ENCODE measurements at places on chromosomes 5 and 9.

GRCh38 chr5:167180906-167181305 is 1110.5 kb upstream of the WWC1 start:
- no peaks in the 10 kb centered on the region for H3K36me3 ChIP-seq
- no peaks in the 10 kb centered on the region for H3K4me1 ChIP-seq
- DNase-seq: no peak

DNA sequence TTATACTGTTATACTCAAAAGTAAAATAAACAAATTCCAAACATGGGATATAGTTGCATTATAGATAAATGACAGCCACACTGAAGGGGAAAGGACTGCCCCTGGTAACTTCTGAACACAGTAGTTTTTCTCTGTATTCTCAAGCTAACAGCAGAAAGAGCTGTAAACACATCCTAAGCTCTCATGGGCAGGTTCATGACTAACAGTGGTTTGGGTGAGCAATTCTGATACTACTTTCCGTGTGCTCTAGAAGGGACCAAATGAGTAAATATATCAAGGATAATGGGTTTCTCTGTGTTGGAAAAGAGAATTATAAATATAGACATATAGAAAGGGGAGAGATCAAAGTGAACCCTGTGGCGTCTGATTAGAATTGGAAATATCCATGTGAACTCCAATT is 2.2 kb upstream of the LCN6 start:
- no peak for DNase-seq
- peaks cover 5% of the 10 kb centered on the region for H3K27me3 ChIP-seq
- no peak overlapping the region for H3K4me3 ChIP-seq
- peaks cover 5% of the 10 kb centered on the region for H3K4me1 ChIP-seq
- H3K36me3 ChIP-seq: peaks cover 5% of the 10 kb centered on the region

- H3K4me3 ChIP-seq: no peak overlapping the region
- no peak overlapping the region for H3K27ac ChIP-seq
- no peaks in the 10 kb centered on the region for H3K4me1 ChIP-seq
- no peaks in the 10 kb centered on the region for H3K36me3 ChIP-seq
These were observed 181.3 kb downstream of the SNCAIP start for GRCh38 chr5:122493091-122494021.

GRCh38 chr5:31993165-31993961 is 180.8 kb downstream of the GOLPH3 start:
- H3K36me3 ChIP-seq: no peaks in the 10 kb centered on the region
- no peak for DNase-seq
- no peak overlapping the region for H3K27ac ChIP-seq
- H3K4me3 ChIP-seq: no peak overlapping the region

DNA sequence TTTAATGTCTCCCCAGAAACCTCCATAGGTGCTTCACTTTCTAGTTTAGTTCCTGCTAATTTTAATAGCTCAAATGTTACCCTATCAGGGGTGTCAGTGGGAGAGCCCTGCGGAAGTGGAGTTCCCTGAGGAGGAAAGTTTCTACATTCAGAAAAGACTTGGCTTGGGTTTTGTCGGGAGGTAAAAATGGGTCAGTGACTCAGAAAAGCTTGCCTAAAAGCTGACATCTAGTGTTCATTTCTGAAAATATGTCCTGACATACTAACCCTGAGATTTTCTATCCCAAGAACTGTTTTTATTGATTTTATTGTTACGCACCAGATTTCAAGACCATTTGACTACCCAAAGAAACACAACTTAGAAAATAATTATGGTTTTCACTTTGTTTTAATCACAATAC is 40.9 kb upstream of the GLDC start:
- DNase-seq: no peak
- H3K4me1 ChIP-seq: peaks cover 22% of the 10 kb centered on the region
- peaks cover 8% of the 10 kb centered on the region for H3K36me3 ChIP-seq
- H3K4me3 ChIP-seq: no peak overlapping the region
- H3K27ac ChIP-seq: no peak overlapping the region
- no peaks in the 10 kb centered on the region for H3K27me3 ChIP-seq

- DNase-seq: no peak
- no peaks in the 10 kb centered on the region for H3K27me3 ChIP-seq
- H3K4me1 ChIP-seq: no peaks in the 10 kb centered on the region
- no peaks in the 10 kb centered on the region for H3K36me3 ChIP-seq
- H3K4me3 ChIP-seq: no peak overlapping the region
These were observed 2269.7 kb downstream of the MAT2B start for GRCh38 chr5:165775111-165775510.

- peaks cover 72% of the 10 kb centered on the region for H3K4me1 ChIP-seq
- no peak for DNase-seq
- no peak overlapping the region for H3K4me3 ChIP-seq
- peaks cover 12% of the 10 kb centered on the region for H3K27me3 ChIP-seq
- H3K27ac ChIP-seq: no peak overlapping the region
These were observed 136.9 kb downstream of the UGCG start for GRCh38 chr9:112033237-112034215.

- no peak overlapping the region for H3K27ac ChIP-seq
- no peak for DNase-seq
- peaks cover 7% of the 10 kb centered on the region for H3K4me1 ChIP-seq
- peaks cover 63% of the 10 kb centered on the region for H3K36me3 ChIP-seq
- no peak overlapping the region for H3K4me3 ChIP-seq
These were observed 8.5 kb downstream of the EXOSC3 start for GRCh38 chr9:37776328-37776727.

DNA sequence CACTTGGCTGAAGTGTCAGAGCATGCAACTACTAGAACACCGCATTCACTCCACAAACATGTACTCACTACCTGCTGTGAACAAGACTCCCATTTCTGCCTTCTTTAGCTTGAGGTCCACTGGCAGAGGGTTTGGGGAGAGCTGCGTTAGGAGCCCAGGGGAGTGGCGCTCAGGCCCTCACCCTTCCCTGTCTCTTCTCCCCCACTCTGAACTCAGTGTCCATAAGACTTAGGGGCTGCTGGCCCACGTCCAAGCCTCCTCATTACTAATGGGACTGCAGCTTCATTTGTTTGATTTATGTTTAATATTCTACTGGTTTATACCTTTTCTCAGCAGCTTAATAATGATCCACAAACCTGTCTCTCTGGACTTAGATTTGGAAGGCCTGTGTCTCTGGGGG is 70.9 kb downstream of the HSPA4 start:
- peaks cover 2% of the 10 kb centered on the region for H3K27me3 ChIP-seq
- no peak overlapping the region for H3K4me3 ChIP-seq
- no peak for DNase-seq
- H3K27ac ChIP-seq: no peak overlapping the region
- no peaks in the 10 kb centered on the region for H3K36me3 ChIP-seq
- H3K4me1 ChIP-seq: no peaks in the 10 kb centered on the region

- H3K4me1 ChIP-seq: peaks cover 11% of the 10 kb centered on the region
- no peaks in the 10 kb centered on the region for H3K27me3 ChIP-seq
- no peak overlapping the region for H3K4me3 ChIP-seq
- DNase-seq: no peak
- H3K27ac ChIP-seq: no peak overlapping the region
These were observed 18.6 kb downstream of the ARPC5L start for GRCh38 chr9:124880501-124880900.

DNA sequence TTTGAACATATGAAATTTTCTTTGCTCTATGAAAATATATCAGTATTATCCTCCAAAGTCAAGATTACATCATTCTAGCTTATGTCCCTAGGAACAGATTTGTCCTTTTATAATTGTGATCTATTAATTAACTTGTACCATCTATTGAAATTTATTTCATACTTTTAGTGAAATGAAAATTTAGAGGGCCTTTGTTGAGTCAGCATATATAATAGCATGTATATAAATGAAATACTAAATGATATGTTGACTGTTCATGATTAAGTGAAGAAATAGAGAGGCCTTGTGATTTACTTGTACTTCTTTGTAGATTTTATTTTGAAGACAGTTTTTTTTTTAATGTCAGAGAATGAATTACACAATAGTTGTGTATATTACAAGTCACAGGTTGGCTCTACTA is 86.4 kb downstream of the PARP8 start:
- no peaks in the 10 kb centered on the region for H3K27me3 ChIP-seq
- DNase-seq: no peak
- H3K36me3 ChIP-seq: peaks cover 54% of the 10 kb centered on the region

- H3K36me3 ChIP-seq: peaks cover 39% of the 10 kb centered on the region
- peaks cover 53% of the 10 kb centered on the region for H3K4me1 ChIP-seq
- peak within 1 kb of the TSS; percentile 82 for H3K4me3 ChIP-seq
- DNase-seq: peak; percentile 58
- H3K27ac ChIP-seq: peak within 1 kb of the TSS; percentile 88
These were observed at the start of gene CCDC69 for GRCh38 chr5:151223447-151224264. Gene CCDC69, minus strand, starts transcription at chr5:151224092. Its CDS starts 122 bp downstream, at chr5:151223970.

GRCh38 chr9:107932601-107933000 is 443.0 kb upstream of the KLF4 start:
- H3K4me1 ChIP-seq: no peaks in the 10 kb centered on the region
- DNase-seq: no peak
- no peaks in the 10 kb centered on the region for H3K36me3 ChIP-seq

- H3K27ac ChIP-seq: no peak overlapping the region
- no peaks in the 10 kb centered on the region for H3K36me3 ChIP-seq
- no peaks in the 10 kb centered on the region for H3K27me3 ChIP-seq
- DNase-seq: peak; percentile 11
These were observed 637.7 kb downstream of the SEMA5A start for GRCh38 chr5:8908055-8908683.

DNA sequence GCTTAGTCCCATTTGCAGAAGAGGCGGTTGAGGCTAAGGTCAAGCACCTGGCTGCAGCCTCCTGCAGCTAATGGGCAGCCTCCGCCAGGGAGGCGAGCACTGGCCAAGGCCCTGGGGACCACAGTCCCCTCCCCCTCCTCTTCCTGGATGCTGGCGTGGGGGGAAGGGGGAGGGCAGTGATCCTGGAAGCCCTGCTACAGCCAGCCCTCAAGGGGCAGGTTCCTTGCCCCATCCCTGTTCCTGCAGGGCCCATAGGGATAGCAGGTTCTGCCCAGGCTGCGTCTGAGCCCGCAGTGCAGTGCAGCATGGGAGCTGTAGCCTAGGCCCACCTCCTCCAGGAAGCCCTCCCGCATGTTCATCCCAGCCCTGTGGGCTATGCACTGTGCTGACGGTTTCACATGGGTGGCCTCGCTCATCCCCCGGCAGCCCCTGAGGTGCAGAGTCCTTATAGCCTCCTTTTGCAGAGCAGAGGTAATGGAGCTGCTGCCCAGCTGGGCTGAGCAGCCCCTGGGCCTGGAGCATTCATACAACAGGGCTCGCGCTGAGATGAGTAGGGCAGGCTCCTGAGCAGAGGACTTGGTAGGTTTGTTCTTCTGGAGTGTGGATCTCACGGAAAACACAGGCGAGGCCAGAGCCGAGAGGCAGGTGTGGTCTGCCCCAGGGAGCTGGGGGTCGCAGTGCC is 36.0 kb downstream of the KCNT1 start:
- no peak overlapping the region for H3K27ac ChIP-seq
- peaks cover 4% of the 10 kb centered on the region for H3K27me3 ChIP-seq
- no peaks in the 10 kb centered on the region for H3K36me3 ChIP-seq
- DNase-seq: no peak

- H3K4me1 ChIP-seq: peaks cover 47% of the 10 kb centered on the region
- H3K4me3 ChIP-seq: no peak overlapping the region
- H3K36me3 ChIP-seq: peaks cover 30% of the 10 kb centered on the region
- no peaks in the 10 kb centered on the region for H3K27me3 ChIP-seq
- no peak for DNase-seq
These were observed 5.7 kb upstream of the CHD1 start for GRCh38 chr5:98934546-98934945.

GRCh38 chr9:89413963-89414638 is 83.8 kb downstream of the SEMA4D start:
- DNase-seq: no peak
- H3K4me1 ChIP-seq: peaks cover 89% of the 10 kb centered on the region
- H3K36me3 ChIP-seq: peaks cover 90% of the 10 kb centered on the region
- no peaks in the 10 kb centered on the region for H3K27me3 ChIP-seq
- peak overlapping the region; percentile 22 for H3K27ac ChIP-seq

DNA sequence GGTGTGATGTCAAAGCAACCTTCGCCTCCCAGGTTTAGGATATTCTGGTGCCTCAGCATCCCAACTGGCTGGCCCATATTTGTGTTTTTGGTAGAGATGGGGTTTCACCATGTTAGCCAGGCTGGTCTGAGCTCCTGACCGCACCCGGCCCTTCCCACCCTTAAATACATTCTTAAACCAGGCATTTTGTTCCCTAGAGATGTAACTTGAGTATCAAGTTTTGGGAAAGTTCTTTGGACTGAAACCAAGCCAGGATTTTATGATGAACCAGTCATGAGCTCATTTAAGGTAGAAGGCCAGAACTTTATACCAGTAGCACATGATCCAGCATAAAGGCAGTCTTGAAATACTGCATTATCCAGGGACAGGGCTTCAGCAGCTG is 3.5 kb downstream of the RPL7A start:
- H3K4me3 ChIP-seq: no peak overlapping the region
- no peak for DNase-seq
- H3K4me1 ChIP-seq: peaks cover 57% of the 10 kb centered on the region
- H3K36me3 ChIP-seq: peaks cover 57% of the 10 kb centered on the region

DNA sequence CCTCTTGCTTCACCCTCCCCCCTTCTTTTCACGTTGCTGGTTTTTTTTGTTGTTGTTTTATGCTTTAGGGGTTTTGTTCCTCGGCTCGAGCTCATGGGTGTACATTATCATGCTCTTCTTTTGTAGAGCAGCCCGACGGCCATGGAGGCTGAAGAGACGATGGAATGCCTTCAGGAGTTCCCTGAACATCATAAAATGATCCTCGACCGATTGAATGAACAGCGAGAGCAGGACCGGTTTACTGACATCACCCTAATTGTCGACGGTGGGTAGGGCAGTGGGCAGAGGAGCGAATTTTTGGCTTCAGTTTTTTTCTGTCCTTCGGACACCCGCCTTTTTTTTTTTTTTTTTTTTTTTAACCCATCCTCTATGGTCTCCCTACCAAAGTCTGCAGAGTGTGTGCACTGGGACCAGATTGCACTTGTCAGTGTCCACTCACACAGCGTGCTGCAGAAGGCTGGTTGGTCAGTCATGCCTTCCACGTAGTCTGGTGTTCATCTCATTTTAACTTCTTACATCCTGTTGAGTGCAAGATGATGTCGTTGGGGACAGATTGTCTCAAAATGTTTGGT is 1.3 kb downstream of the ZNF131 start:
- H3K27ac ChIP-seq: peak overlapping the region; percentile 95
- DNase-seq: peak; percentile 15
- H3K36me3 ChIP-seq: peaks cover 43% of the 10 kb centered on the region
- peak overlapping the region; percentile 91 for H3K4me3 ChIP-seq

GRCh38 chr5:77590347-77590746 is 48.2 kb downstream of the OTP start:
- no peak overlapping the region for H3K27ac ChIP-seq
- no peak for DNase-seq

DNA sequence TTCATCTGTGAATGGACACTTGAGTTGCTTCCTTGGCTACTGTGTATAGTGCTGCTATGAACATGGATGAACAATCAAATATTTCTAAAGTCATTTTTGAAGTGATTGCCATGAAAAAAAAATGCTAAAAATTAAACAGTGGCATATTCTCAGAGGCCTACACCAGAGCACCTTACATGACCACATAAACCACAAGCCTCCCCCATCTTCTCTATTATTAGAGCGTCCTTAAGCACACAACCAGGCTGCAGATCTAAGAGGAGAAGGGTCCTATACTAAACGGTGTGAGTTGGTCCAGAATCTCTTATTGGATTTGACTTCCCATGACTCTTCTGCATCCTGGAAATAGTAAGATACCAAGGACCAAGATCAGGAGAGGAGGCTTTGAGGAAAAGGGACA is 34.3 kb downstream of the PCA3 start:
- no peaks in the 10 kb centered on the region for H3K4me1 ChIP-seq
- H3K4me3 ChIP-seq: no peak overlapping the region
- no peak for DNase-seq
- no peak overlapping the region for H3K27ac ChIP-seq
- H3K36me3 ChIP-seq: no peaks in the 10 kb centered on the region
- H3K27me3 ChIP-seq: peaks cover 6% of the 10 kb centered on the region

Measured in activated CD4-positive, alpha-beta T cell treated with anti-CD3 and anti-CD28 coated beads, Interleukin-2, amount 10 ng/mL, durations not matched to agents 7 days and 5 days (primary cell).